Stimulated activated CD4-positive, alpha-beta T cell treated with anti-CD3 and anti-CD28 coated beads, Interleukin-4, amount 100 ng/mL, for 4 hours (primary cell): ENCODE measurements at places on chromosomes 13 and 19.

GRCh38 chr19:1266916-1267476 lies 2.1 kb upstream of the CIRBP start:
- DNase-seq: peak; percentile 67

DNA sequence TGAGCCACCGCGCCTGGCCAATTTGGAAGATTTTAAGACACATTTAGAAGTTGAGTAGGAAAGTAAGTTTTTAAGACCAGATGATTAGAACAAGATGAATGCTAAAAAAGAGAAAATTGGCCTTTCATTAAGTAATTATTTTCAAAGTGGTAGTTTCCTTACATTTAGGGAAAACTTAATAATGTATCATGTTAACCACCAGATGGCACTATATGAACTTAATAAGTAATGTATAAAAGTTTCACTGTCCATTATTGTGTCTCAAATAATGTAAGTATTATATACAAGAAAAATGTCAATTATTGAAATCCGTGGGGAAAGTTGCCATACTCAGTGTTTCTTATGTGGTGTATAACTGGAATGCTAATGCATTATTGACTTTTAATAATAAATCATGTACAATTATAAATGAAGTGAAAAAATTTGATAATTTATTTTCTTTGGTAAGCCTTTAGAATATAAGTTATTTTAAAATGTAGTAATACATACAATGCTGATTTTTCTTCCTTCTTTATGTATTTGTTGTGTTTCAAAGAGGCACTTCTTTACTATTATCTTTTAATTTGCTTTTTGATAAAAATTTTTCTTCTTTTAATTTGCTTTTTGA lies 29.2 kb downstream of the COG6 start:
- no peak for DNase-seq

DNA sequence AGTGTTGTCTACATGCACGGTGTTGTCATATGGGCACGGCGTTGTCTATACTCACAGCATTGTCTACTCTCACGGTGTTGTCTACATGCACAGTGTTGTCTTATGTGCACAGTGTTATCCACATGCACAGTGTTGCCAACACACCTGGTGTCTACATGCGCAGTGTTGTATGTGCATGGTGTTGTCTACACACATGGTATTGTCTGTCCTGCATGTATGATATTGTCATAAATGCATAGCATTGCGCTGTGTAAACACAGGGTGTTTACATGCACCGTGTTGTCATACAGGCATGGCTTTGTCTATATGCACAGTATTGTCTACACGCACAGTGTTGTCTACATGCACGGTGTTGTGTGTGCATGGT lies 6.8 kb downstream of the ADPRHL1 start:
- no peak for DNase-seq

DNA sequence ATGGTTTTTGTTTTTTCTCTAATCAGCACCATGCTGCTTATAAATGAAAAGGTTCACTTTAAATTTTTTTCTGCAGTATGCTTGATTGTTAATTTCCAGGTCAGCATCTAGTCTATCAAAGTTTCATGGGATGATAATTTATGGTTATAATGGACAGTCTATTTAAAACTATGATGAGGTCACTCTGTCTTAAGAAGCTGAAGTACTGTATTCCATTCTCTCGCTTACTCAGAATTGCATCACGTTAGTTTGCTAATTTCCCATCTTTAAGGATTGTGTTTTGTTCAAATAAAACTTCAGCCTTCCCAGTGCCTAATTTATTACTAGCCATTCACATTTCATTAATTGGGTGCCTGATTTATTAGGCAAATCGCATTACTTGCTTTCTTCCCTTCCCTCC lies 94.3 kb downstream of the GPC6 start:
- DNase-seq: no peak

- no peak for DNase-seq
These were observed 7.4 kb downstream of the BCAM start for GRCh38 chr19:44816301-44816700.

DNA sequence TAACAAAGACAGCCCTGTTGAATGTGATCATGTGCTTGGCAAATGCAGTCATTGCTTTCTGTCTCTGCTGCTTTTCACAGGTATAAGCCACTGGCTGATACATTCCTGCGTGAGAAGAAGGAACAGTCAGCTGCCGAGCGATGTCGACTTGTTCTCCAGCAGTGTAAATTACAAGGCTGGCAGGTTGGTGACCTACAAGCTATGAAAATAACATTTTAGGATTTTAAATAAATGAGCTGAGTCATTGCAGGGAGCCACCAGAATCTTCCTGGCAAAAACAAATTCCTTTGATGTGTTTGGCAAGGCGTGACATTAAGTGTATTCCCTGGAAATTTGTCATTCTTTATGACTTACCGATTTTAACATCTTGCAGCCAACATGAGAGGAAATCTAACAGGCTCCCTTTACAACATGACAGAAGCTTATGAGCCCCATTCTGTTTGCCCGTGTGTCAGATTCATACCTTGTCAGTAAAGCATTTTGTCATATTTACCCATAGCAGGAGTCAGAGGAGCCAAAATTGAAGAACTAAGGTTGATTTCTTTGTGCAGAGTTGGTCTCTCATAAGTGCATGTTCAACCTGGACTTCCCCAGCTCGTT lies 471.4 kb downstream of the MYO16 start:
- no peak for DNase-seq

GRCh38 chr19:23867895-23868294 lies 46.8 kb upstream of the ZNF726 start:
- no peak for DNase-seq

GRCh38 chr13:97003071-97003470 lies 8.8 kb upstream of the OXGR1 start:
- DNase-seq: no peak

- DNase-seq: no peak
These were observed 690.8 kb upstream of the ARGLU1 start for GRCh38 chr13:107258599-107259187.

DNA sequence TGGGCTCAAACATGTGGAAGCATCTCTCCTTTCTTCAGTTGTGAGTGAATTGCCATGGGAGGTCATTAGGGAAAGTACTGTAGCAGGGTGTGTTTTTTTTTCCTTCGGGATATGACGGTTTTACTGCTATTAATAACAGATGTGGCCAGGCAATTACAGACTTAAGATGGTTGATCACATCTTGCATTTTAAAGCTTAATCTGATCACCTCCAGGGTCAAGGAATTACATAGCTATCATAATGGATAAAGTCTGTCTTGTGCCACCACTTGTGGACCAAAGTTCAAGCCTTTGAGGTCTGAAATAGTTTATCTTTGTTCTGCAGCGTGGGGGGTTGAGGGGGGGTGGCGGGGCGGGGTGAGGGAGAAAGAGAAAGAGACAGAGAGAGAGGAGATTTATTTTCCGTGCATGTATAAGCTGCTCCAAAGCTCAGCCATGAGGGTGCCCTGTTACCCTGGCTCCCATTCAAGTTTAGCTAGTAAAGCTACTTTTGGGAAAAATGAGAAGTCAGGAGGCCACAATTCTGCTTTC lies 5.5 kb upstream of the SERP2 start:
- no peak for DNase-seq

DNA sequence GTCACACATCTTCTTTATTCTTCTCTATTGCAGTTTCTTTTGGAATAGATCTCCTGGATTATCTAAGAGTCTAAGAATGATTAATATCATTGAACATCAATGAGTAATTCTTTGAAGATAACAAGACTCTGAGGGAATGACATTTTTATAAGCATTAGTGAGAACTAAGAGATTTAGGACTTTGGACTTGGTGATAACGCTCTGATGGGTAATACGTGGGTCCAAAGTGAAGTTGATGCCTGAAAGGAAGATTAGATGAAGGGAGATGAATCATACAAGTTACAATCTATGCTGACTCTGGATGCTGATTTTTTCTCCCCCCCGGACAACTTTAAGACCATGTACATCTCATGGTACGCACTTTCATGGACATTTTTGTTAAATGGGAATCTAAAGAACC lies 364.5 kb downstream of the GPC5 start:
- DNase-seq: no peak

DNA sequence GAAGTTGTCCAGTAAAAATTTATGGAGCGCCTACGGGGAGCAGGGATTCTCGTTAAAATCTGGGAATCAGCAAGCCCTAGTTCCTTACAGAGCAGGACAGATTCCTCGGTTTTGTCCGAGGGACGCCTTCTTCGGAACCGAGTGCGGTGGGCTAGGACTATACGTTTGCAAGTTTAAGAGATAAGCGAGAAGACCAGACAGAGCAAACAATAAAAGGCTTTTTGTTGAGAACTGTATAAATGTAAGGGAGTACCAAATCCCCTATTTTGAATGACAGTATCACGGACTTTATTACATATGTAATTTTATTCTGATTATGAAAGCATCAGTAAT lies 971 bp upstream of the ANKRD10 start:
- DNase-seq: no peak

GRCh38 chr13:32783067-32783466 lies 196.8 kb downstream of the PDS5B start:
- peak; percentile 28 for DNase-seq

DNA sequence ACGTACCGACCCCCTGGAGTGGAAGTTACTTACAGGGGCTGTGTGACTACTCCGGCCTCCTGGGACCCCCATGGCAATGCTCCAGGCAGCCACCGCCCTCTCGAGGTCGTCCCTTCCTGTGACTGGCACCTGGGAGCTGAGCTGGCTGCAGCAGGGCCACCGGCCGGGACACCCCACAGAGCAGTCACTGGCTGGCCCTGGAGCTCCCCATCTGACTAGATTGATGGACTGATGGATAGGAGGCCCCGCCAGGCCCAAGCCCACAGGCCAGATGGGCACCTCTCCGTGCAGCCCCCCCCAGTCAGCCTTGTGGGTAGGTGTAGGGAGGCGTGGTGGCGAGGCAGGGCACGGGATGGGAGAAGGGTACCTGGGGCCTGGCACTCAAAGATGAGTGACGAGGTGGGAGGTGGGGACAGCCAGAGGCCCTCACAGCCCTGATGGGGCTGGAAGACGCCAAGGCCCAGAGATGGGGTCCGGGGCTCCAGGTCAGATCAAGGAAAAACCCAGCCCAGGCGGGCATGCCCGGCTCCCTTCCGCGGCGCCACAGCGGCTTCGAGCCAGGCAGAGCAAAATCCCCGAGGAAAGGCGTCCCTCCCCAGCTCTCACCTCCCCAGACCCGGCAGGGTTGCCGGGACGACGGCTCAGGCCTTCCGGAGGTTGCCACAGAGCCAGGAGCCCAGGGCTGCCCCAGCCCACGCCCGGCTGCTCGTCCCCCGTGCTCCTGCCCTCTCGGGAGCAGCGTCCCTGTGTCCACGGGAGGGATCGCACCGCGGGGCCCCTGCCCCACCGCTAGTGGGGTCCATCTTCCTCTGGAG lies 8.4 kb downstream of the SLC39A3 start:
- DNase-seq: no peak

- no peak for DNase-seq
These were observed 6.4 kb downstream of the METTL21C start for GRCh38 chr13:102688306-102688973.

DNA sequence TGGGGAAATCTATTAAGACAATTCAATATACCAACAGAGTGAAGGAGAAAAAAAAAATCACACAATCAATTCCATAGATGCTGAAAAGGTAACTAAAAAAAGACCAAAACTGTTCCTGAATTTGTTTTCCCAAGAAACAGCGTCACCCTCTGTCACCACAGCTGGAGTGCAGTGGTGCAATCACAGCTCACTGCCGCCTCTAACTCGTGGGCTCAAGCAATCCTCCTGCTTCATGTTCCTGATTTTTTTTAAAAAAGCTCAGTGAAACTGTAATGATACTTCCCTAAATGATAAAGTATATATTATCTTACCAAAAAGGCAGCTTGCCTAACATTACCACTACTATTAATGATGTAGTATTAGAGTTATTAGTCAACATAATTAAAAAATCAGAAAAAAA lies 19.6 kb upstream of the ZFP14 start:
- DNase-seq: no peak

DNA sequence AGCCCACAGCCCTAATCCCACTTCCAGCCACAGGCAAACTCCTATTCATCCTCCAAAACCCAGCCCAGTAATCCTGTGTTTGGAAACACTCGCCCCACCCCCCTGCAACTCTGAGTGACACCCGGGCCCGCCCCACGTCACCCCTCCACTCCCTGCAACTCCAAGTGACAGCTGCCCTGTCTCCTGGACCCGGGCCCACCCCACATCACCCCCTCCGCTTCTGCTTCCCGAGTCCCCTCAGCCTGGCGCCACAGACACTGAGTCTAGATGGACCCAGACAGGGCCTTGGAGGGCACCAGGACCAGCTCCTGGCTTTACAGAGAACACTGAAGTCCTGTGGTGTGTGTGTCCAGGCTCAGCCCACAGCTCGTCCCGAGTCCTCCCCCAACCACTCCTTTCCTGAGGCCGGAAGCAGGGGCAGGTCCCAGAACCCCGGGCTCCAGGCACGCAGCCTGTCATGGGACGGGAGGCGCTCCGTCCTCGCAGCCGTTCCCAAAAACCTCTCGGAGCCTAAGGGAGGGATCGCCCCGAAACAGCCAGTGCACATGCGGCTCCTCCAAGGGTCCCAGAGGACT lies 7.7 kb downstream of the REXO1 start:
- no peak for DNase-seq

- no peak for DNase-seq
These were observed 1338.8 kb upstream of the MIR17HG start for GRCh38 chr13:90008707-90009149.

GRCh38 chr13:85314686-85315085 lies 484.5 kb downstream of the SLITRK6 start:
- no peak for DNase-seq
